ENCODE measurements at places on chromosomes 6 and 20.

DNA sequence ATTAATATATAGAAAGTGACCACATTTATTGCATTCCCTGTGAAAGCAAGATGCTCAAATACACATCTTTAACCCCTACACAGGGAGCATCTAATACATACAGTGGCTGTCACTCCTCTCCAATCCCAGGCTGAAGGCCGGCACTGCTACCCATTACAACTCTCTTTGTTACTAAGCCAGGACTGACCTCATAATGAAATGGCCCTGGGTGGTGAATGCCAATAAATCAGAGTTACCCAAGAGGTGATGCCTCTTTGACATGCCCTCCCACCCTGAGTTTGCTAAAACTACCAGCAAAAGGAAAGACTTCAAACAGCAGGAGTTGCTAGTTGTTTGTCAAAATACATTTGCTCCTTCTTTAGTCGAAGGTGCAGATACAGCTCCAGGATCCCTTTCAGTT is 214.2 kb downstream of the FOXA2 start:
- no peak for DNase-seq

- DNase-seq: no peak
These were observed 79.1 kb upstream of the ZFP64 start for GRCh38 chr20:52270696-52271095.

GRCh38 chr20:56166781-56167465 is 81.6 kb upstream of the MC3R start:
- DNase-seq: no peak

- DNase-seq: no peak
These were observed 19.2 kb downstream of the TAF4 start for GRCh38 chr20:62046431-62046830.

GRCh38 chr20:53692465-53693067 is 98.9 kb upstream of the ZNF217 start:
- DNase-seq: no peak

- peak; percentile 26 for DNase-seq
These were observed at the start of gene DDR1 for GRCh38 chr6:30883685-30884520. Gene DDR1, plus strand, starts transcription at chr6:30884519. Its CDS starts 4,211 bp downstream, at chr6:30888730.

GRCh38 chr20:18007534-18008292 is 38.9 kb downstream of the MGME1 start:
- DNase-seq: no peak

DNA sequence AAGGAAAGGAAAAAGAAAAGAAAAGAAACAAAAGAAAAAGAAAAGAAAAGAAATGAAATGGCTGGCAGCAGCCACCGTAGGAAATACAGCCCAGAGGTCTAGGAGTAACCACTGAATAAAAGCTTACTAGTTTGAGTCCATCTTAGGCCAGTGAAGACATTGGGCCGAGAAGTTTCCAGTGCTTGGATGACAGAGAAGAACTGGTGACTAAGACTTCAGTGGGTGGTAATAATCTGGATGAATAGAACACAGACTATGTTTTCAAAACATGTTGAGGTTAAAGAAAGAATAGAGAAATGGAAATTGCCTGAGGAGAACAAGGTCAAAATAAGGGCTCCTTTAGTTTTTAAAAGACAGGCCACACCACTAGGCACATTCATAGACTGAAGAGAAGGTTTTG is 198.8 kb downstream of the ATXN1 start:
- no peak for DNase-seq

DNA sequence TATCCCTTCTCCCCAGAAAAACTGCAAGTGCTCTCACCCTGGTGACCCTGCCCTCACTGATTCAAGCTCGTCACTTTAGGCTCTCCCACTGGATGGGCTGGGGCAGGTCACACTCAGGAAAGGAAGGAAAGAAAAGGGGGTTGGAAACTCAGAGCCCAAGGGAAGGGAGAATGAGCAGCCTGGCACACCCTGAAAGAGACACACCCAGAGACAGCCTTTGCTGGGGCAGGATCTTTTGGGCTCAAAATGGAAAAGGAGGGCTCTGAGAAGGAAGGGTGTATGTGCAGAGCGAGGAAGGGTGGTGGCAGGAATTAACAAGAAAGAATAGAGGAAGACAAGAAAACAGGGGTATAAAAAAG is 2.5 kb downstream of the PPP1R18 start:
- no peak for DNase-seq

DNA sequence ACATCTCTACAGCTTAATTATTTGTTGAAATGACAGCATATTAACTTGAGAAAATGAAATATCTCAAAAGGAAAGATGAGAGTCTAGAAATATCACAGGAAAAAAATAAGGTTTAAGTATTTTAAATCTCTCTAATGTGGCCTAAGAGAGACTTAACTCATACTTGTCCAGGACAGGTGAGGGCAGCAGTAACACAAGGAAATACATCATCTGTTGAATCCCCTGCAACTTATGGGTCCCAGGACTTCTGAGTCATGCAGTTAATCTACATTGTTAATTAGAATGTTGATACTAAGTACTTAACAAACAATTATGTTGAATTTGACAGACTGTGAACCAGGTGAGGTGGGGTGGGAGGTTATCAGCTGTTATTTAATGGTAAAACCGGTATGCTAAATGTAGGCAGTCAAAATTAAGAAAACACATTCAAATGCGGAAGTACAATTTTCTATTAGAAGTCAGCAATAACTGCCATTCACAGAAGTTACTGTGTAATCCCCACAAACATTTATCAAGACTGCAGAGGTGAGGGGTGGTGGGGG is 87.9 kb downstream of the CEP57L1 start:
- DNase-seq: no peak

- DNase-seq: no peak
These were observed 261.5 kb downstream of the KIF16B start for GRCh38 chr20:16311756-16312155.

GRCh38 chr6:77740380-77740779 is 87.5 kb downstream of the MEI4 start:
- DNase-seq: no peak

GRCh38 chr6:80477591-80477990 is 371.1 kb downstream of the BCKDHB start:
- DNase-seq: no peak

GRCh38 chr6:169669147-169669546 is 32.7 kb downstream of the WDR27 start:
- DNase-seq: no peak

GRCh38 chr6:20266851-20267608 is 54.8 kb upstream of the MBOAT1 start:
- DNase-seq: no peak

- DNase-seq: no peak
These were observed 49.1 kb downstream of the NCOA7 start for GRCh38 chr6:125839879-125840278.
